Osteoblast (primary cell): ENCODE measurements at places on chromosomes 13 and 19. TPM values are rescaled to one million over a fixed set of nuclear protein-coding genes. Genes with fewer than 3 reads are reported as not detected.

Gene GPC5
- total RNA-seq, result 0.29 and 0.36 TPM in 2 replicates

Gene WDR62
- total RNA-seq, result 1.4 and 1.8 TPM in 2 replicates

Gene LINGO3
- total RNA-seq, result not detected in 2 replicates

Gene SYNGR4
- total RNA-seq, result not detected in 2 replicates

Gene SLC10A2
- not detected in 2 replicates for total RNA-seq

Gene LMTK3
- not detected in 2 replicates for total RNA-seq

DNA sequence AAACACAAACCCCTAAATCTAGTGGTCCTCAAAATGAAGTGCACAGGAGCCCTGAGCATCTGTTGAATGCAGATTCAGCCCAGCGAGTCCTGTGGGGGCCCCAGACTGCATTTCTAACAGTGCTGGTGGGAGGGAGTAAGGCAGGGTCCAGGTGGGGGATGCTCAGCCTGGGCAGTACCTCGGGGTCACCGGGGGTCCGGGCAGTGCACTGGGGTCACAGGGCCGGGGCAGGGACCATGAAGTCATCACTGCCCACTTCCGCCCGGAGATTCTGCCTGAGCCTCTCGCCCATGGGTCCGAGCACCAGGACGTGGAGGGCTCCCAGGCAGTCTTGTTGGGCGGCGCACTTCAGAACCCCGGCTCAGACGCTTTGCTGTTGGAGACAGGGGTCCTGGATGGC lies 838 bp upstream of the ATP4B start:
- DNase-seq, result peak; percentile 30

DNA sequence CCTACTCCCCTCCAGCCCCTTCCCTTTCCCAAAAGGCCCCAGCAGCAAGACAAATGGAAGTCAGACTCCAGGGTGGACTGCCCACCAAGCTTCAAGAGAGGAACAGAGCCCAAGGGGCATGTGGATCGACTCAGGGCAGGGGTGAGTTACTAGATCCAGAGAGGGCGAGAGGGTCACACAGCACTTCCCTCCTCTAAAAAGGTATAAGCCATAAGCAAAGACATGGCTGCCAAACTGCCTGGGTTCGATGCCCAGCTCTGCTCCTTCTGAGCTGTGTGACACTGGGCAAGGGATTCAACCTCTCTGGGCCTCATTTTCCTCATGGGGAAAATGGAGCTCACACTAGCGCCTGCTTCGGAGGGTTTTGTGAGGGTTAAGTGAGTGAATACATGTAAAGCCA lies 3.8 kb downstream of the PPP1R14A start:
- peak; percentile 68 for DNase-seq

- peak; percentile 93 for DNase-seq
Measured at GRCh38 chr19:4456843-4457653, 546 bp downstream of the UBXN6 start.

DNA sequence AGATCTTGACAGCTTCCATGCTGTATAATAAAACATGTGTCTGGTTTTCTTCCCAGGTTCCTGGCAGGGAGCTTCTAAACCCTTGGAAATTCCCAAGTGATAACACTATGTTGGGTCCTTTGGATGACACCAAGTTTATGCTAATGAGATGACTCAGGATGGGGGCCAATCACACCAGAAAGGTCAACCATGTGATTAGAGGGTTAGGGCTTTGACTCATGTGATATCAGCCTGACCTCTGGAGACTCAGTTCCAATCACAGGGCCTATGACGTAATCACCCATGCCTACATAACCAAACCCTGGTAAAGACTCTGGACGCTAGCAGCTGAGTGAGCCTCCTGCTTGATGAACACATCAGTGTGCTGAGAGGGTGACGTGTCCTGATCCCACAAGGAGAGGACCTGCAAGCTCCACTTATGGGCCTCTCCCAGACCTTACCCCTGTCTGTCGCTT lies 203.6 kb downstream of the DCLK1 start:
- DNase-seq, result peak; percentile 85

DNA sequence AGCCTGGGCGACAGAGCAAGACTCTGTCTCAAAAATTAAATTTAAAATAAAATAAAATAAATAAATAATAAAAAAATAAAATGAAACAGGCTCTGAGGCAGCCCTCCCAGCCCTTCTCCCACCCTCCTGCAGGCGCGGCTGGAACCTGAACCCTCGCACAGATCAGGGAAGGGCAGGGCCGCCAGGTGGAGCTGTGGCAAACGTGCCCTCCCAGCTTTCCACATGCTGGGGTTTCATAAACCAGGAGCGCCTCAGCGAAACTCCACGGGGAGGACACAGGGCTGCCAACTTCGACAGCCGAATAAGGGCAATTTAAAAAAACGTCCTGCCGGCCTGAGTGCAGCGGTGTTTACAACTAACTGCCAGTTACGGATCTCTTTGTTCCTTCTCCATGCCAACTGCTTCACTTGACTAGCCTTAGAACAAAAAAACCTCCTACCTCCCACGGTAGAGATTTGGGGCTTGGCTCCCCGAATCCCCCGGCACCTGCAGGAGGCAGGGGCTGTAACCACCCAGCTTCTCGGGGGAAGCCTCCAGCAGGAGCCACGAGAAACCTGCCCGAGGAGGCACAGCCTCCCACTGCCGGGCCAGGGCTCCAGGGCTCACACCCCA lies 15.9 kb downstream of the ZNF787 start:
- DNase-seq, result peak; percentile 98

GRCh38 chr13:42645717-42646116 lies 71.8 kb downstream of the TNFSF11 start:
- no peak for DNase-seq

DNA sequence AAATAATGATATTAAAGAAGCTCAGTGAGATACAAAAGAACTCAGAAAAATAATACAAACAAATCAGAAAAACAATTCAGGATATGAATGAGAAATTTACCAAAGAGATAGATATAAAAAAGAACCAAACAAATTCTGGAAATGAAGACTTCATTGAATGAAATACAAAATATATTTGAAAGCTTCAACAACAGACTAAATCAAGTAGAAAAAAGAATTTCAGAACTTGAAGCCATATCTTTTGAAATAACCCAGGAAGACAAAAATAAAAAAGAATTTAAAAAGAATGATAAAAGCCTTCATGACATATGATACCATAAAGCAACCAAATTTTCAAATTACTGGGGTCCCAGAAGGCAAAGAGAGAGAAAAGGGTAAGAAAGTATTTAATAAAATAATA lies 9.6 kb downstream of the LEUTX start:
- no peak for DNase-seq

DNA sequence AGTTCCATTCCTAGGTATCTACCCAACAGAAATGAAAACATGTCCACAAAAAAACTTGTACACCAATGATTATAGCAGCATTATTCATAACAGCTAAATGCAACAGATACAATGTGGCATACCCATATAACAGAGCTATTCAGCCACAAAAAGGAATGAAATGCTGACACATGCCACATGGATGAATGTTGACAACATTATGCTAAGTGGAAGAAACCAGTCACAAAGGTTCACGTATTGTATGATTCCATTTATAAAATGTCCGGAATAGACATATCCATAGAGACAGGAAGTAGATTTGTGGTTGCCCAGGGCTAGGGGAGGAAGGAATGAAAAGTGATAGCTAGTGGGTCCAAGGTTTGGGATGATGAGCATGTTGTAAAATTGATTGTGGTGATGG lies 10.8 kb downstream of the CRYL1 start:
- DNase-seq, result no peak

DNA sequence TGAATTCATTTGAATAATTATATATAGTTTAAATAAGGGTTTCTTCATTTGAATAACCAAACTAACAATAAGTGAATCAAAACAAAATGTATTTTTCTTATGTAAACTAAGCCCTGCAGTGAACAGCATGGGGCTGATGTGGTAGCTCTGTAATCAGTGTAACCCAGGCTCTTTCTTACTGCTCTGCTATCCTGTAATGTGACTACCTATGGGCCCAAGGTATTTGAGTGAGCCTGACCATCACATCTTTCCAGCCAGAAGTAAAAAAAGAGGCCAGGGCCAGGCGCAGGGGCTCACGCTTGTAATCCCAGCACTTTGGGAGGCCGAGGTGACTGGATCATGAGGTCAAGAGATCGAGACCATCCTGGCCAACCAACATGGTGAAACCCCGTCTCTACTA lies 494.6 kb downstream of the DCT start:
- DNase-seq, result no peak

DNA sequence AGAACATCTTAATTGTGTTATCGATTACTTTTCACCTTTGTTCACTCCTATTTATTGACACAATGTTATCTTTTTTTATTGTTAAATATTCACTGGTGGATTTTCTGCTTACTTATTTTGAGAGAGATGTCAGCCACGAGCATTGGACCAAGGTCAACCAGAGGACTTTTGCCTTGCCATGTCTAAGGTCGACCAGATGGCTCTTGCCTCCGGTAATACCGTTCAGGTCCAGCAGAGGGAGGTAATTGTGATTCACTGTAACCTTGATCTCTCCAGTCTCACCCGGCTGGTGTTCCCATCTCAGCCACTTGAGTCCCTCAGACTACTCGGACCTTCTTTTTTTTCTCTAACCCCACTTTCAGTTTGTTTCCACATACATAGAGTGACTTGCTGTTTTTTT lies 1438.1 kb downstream of the UQCRFS1 start:
- no peak for DNase-seq

GRCh38 chr13:29817604-29818378 lies 32.6 kb downstream of the UBL3 start:
- DNase-seq, result peak; percentile 76

- no peak for DNase-seq
Measured at GRCh38 chr13:77637588-77637987, 59.9 kb upstream of the SLAIN1 start.

- DNase-seq, result peak; percentile 93
Measured at GRCh38 chr13:45367358-45367757, 26.4 kb upstream of the TPT1 start.
